ENCODE measurements at places on chromosomes 12 and 14. TPM values are rescaled to one million over a fixed set of nuclear protein-coding genes. Genes with fewer than 3 reads are reported as not detected.

The DLGAP5 gene
- 23.8 TPM for total RNA-seq

The REP15 gene
- 1.7 TPM for total RNA-seq

The TMEM132D gene
- 3.8 TPM for total RNA-seq

The ABHD12B gene
- total RNA-seq: 1.9 TPM

The TCL1A gene
- total RNA-seq: not detected

The SMOC1 gene
- total RNA-seq: 0.29 TPM

The METTL1 gene
- 25.5 TPM for total RNA-seq

The HOXC12 gene
- total RNA-seq: 0.44 TPM

The STRN3 gene
- total RNA-seq: 27.9 TPM

The GNB3 gene
- total RNA-seq: 9.2 TPM

The ERBB3 gene
- total RNA-seq: 4.9 TPM

The SPIC gene
- total RNA-seq: 0.66 TPM

The STON2 gene
- total RNA-seq: 33.2 TPM

The SRRM4 gene
- total RNA-seq: 20.9 TPM

The ZCCHC8 gene
- total RNA-seq: 34.1 TPM

The MYH6 gene
- 0.14 TPM for total RNA-seq

The SERPINA10 gene
- total RNA-seq: 0.25 TPM

The MORN3 gene
- 1.7 TPM for total RNA-seq

The COCH gene
- total RNA-seq: 11.0 TPM

The STYK1 gene
- 0.34 TPM for total RNA-seq

The IFNG-AS1 gene
- total RNA-seq: not detected

The MFAP5 gene
- total RNA-seq: not detected

The RTL1 gene
- 1.4 TPM for total RNA-seq

The TMEM253 gene
- 0.92 TPM for total RNA-seq

The IQSEC3 gene
- 1.1 TPM for total RNA-seq

The SLC17A8 gene
- 0.33 TPM for total RNA-seq

The PTPRR gene
- 2.8 TPM for total RNA-seq

The AP5M1 gene
- 22.0 TPM for total RNA-seq

The TRMT5 gene
- 10.0 TPM for total RNA-seq

The LUM gene
- not detected for total RNA-seq

The OASL gene
- total RNA-seq: 0.19 TPM

The KCNMB4 gene
- total RNA-seq: 6.7 TPM

The SYCP3 gene
- 1.6 TPM for total RNA-seq

The OR6C2 gene
- not detected for total RNA-seq

The GLIPR1L1 gene
- total RNA-seq: not detected

The GPR162 gene
- 6.1 TPM for total RNA-seq

The P2RX2 gene
- total RNA-seq: not detected

The SLC10A1 gene
- total RNA-seq: 0.83 TPM

The TOMM20L gene
- total RNA-seq: not detected

The SLC7A8 gene
- total RNA-seq: 0.96 TPM

The DUSP6 gene
- total RNA-seq: 12.3 TPM

The IGFBP6 gene
- 1.7 TPM for total RNA-seq

The MANSC4 gene
- total RNA-seq: not detected
